NCI-H2171 (cell line): ENCODE measurements at places on chromosomes 1 and 21.

GRCh38 chr1:65207317-65207716 lies 59.3 kb downstream of the AK4 start:
- DNase-seq = no peak

GRCh38 chr1:154453161-154453560 lies 48.0 kb downstream of the IL6R start:
- DNase-seq = no peak

- no peak for DNase-seq
Measured at GRCh38 chr1:164772635-164773034, 213.7 kb downstream of the PBX1 start.

GRCh38 chr1:186781730-186782129 lies 47.0 kb upstream of the PLA2G4A start:
- DNase-seq = no peak

- DNase-seq = peak; percentile 73
Measured at GRCh38 chr1:169318536-169319244, 48.9 kb downstream of the NME7 start.

- DNase-seq = no peak
Measured at GRCh38 chr1:52264530-52265115, 101.4 kb downstream of the CC2D1B start.

- no peak for DNase-seq
Measured at GRCh38 chr1:204870160-204870912, at the start of gene NFASC. NFASC (plus strand) TSS chr1:204870862; CDS start chr1:204944316, 73,454 bp downstream.

- DNase-seq = no peak
Measured at GRCh38 chr1:156148216-156148615, 5.2 kb upstream of the SEMA4A start.

DNA sequence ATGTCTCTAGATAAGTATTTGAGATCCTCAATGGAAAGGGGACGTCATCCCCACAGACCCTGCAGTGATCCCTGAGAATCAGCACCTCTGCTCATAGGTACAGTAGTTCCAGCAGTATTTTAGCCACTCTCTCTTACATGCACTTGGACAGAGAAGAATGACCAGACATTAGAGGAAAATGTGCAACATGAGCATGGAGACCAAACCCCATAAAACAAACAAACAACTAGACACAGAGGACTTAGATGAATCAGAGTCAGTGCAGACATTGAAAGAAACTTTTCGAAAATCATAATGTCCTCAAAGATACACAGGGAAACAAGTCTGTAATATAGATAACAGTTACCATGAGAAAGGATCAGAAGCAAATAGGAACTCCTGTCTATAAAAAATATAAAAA lies 108.2 kb downstream of the LYPLAL1 start:
- DNase-seq = no peak

GRCh38 chr21:25518491-25518911 lies 88.8 kb downstream of the MRPL39 start:
- no peak for DNase-seq

DNA sequence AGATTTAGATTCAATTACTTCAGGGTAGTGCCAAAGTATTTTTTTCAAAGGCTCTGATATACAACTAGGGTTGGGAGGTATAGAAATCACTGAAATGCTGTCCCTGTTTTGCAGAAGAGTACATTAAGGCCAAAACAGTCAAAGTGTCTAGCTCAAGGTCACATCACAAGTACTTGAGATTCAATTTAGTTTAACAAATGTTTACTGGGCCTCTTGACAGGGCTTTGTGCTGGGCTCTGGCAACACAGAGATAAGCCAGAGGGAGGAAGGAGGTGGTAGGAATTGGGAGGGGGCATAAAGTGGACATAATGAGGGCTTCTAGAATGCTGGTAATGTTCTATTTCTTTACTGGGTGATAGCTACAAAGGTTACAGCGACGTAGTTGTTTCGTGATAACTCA lies 2.3 kb upstream of the SLC9A1 start:
- DNase-seq = no peak

DNA sequence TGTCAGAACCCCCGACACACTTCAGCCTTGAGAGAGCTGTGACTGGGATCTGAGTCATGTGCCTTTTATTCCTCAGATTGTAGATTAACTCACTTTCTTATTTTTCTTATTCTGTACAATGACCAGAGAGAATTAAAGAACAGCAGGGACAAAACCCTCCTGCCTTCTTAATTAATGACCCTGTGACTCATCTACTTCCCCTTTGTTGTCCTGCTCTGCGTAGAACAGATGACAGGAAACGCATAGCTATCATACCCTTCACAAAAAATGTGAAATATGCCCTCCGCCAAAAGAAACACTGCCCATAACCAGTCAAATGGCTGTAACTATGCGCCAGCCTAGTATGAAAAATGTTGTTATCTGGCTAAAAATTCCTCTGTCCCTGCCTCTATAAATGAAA lies 9.1 kb upstream of the PADI2 start:
- no peak for DNase-seq
